ENCODE measurements at places on chromosomes 12 and 14.

DNA sequence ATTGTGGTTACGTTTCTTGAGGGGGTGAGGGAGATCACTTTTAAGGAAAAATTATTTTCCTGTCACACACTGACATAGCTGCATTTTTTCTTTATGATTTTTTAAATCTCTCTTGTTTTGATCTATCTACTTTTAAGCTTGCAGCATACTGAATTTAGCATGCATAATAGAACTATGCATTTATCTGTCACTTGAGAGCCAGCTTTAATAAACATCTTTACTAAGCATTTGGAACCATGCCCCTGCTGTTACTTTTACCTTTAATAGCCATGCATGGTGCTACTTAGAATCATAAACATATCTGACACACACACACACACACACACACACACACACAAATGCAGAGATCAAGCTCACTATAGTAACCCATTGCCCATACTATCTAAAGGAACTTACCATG lies 486.2 kb downstream of the NELL2 start:
- DNase-seq = peak; percentile 80

DNA sequence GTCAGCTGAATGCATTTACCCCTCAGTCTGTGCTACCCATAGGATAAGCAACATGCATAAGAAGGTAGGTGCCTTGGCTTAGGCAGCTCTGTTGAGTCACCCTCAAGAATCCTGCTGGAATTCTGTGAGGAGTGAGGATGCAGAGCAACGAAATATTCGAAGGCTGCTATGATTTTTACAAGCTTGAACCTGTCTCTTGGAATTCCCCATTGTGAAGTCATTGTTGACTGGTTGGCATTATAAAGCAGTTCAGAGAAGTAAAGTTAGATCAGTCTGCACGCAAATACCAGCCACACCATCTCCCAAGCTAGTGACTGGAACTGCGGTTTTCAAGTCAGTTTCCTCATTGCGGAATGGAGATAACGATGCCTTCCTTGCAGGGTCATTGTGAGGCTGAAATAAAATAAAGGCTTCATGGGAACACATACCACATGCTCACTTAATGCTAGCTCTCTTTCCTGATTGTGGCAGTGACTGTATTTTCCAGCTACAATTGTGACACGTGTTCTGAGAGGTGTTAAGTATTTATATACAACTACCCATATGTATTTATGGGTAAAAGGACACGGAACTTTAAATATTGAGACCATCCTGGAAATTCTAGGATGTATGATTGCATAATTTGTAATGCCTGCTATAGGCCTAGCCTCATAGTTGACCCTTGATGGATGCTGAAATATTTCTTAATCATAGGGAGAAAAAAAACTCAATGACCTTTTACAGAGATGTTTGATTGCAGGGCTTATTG lies 96.7 kb downstream of the ETV6 start:
- DNase-seq = no peak

DNA sequence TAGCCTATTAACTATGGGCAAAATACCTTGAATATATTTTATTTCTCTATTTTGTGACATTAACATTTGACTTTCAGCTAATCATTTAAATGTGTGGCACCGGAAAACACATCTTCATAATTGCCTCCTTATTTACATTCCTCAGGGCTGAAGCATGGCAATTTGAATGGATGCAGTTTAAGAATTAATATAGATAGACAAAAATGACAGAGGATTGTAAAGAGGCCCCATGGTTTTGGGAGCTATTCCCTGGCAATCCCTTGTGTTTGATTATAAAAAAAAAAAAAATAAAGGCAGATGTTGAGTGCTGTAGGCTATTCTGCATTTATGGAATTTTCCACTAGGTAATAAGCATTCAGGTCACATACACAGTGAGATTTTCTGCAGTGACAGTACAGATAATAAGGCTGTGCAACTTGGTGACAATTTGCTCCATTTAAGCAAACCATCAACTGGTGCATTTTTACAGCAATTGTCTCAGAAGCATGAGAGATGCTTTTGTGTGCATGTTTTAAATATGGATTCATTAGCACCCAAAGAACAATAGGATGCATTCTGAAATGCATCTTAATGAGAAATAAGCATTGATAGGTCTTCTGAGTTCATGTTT lies 123.2 kb upstream of the SLC38A4 start:
- no peak for DNase-seq

DNA sequence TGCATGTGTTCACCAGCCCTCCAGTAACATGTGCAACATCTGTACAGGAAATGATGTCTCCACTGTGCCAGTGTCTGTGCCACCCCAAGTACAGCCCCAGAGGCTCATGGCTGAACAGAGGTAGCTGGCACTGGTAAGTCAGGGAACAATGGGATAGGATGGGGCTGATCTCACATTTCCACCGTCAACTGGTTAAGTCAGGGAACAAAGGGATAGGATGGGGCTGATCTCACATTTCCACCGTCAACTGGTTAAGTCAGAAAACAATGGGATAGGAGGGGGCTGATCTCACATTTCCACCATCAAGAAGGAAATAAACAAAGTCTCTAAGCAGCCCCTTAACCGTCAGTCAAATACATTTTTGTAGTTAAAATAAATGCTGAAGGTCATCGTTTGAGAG lies 246.6 kb downstream of the TMEM132D start:
- DNase-seq = no peak

- DNase-seq = no peak
Observed at GRCh38 chr14:75469606-75470237, 41.9 kb downstream of the JDP2 start.

DNA sequence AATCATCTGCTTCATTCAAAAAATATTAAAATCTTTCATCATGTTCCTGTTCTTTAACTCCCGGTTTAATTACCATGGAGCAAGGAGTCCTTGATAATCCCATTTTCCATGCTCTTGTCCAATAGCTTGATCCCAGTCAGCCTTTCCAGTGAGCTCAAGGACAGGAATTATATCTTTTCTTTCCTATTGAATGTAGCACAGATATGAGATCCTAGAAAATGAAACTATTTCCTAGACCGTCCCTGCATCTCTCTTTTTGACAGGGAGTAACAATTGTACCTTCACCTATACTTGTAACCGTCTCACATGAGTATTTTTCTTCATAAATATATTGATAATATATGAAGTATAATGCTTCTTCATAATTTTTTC lies 35.6 kb downstream of the PIK3C2G start:
- no peak for DNase-seq

DNA sequence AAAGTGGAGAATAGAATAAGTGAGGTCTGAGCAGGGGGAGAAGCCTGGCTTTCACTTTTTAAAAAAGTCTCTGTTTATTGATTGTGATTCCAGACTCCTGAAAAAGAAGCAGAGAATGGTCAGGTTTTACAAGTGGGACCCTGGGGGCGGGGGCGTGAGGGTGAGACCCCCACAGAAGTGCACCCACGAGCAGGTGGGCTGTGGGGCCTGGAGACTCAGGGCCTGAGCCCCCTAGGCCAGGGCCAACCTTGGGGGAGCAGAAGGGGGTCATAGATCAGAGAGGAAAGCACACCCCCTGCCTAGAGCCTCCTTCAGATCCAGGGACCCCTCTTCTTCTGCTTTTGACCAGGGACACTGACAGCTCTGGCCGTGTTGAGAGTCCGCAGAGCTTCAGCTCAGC lies 180.3 kb downstream of the ADGRD1 start:
- no peak for DNase-seq

DNA sequence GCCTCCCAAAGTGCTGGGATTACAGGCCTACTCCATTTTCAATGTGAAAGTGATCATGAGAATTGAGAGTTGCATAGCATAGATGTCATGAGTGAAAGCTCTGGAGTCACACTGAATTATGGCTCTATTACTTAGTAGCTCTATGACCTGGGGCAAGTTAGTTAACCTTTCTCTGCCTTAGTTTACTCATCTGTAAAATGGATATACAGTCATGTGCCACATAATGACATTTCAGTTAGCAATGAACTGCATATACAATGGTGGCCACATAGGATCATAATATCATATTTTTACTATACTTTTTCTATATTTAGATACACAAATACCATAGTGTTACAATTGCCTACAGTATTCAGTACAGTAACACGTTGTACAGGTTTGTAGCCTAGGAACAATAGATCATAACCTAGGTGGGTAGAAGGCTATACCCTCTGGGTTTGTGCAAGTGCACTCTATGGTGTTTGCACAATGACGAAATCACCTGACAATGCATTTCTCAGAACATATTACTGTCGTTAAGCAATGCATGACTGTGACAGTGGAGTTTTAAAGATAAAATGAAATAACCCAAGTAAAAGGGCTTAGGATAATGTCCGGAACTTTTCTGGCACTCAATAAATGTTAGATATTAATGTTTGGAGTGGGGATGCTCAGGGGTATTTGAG lies 53.1 kb downstream of the ZFYVE26 start:
- DNase-seq = no peak

DNA sequence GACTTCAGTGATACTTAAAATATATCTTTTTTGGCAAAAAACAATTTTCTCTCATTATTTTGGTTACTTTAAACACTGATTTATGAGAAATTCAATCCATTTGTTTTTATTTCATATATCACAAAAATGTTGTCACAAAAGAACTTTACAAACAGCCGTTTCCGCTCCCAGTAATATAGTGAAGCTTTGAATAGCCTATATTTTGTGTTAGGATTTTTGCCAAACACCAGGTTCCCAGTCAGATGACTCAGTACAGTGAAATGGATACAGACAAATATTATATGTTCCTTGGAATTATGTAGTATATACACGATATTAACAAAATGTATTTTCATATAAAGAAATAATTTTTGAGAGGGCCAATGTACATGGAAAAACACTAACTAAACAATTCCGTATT lies 411.1 kb downstream of the CCER1 start:
- DNase-seq = no peak

- no peak for DNase-seq
Observed at GRCh38 chr12:129559776-129560175, 344.0 kb downstream of the TMEM132D start.

- DNase-seq = no peak
Observed at GRCh38 chr14:22448035-22448904, 140.8 kb downstream of the DAD1 start.

- DNase-seq = no peak
Observed at GRCh38 chr12:54140588-54141388, 48.0 kb downstream of the SMUG1 start.

DNA sequence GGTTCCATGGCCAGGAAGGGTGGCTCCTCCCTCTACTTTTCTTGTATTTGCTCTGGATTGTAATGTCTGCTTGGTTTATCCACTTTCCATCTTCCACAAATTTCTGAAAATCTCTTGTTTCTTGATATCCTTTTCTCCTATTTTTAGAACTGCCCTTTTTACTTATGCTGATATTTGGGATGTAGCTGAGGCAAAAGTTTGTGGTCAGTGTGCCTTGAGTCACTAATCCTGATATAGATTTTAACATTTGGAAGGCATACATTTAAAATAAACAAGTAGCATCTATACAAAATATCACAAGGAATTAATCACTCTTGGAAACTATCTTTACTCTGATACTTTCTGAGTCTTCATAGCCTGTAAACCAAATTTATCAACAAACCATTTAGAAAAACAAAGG lies 11.0 kb downstream of the GRIP1 start:
- no peak for DNase-seq

- no peak for DNase-seq
Observed at GRCh38 chr14:88248606-88249005, 74.5 kb downstream of the KCNK10 start.

- no peak for DNase-seq
Observed at GRCh38 chr14:88225721-88226120, 97.3 kb downstream of the KCNK10 start.

DNA sequence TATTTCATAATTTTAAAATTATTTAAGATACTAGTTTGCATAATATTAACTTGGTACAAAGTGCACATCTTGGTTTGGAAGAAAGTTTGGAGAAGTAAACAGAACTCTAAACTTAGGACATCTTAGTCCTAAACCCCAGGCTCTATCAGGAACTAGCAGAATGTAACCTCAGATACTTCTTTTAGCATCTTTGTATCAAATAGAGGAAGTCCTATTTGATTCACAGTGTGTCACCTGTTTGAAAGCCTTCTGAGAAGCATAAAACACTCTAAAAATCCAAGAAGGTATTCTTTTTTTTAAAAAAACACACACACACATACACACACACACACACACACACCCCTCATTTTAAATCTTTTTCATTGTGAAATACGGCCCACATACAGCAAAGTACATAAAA lies 12.0 kb upstream of the RNU6-7 start:
- no peak for DNase-seq

DNA sequence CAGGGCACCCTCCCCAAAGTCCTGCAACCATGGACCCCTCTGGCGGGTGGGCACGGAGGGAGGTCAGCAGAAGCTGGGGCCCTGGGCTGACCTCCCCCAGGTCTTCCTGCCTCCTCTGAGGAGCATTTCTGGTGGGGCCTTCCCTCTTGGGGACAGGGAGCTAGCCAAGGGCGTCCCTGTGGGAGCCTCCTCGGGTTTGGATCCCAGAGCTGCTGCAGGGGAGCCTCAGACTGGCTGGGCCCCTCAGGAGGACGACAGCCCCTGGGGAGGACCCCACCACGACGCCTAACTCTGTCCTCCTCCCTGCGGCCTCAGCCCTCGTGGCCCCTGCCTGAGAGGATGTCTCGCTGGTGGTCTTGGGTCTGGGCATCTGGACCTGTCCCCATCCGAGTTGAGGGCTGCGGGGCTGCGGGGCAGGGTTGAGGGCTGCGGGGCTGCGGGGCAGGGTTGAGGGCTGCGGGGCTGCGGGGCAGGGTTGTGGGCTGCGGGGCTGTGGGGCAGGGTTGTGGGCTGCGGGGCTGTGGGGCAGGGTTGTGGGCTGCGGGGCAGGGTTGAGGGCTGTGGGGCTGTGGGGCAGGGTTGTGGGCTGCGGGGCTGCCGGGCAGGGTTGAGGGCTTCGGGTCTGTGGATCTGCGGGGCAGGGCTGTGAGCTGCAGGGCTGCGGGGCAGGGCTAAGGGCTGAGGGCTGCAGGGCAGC lies 37.4 kb downstream of the FBRSL1 start:
- no peak for DNase-seq

DNA sequence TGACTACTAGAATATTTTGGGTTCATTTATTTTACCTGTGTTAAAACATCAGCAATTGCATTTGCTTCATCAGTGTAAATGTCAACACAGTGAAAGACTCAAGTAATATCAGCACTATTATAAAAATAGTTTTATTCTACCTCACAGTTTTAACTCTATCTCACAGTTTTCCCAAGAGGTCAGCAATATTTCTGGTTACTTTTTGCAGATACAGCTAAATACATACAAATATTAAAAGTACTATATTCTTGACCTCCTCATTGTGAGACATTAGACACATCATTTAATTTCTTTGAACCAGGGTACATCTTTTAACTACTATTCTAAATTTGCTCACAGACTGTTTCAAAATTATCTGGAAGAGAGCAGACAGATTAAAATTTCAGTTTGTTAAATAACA lies 321.7 kb upstream of the OR4E1 start:
- DNase-seq = no peak
